NCI-H2029 treated with DMSO at 0.1 percent for 48 hours (cell line): ENCODE measurements at places on chromosomes 7 and 10.

GRCh38 chr7:38195804-38196595 is 18.0 kb downstream of the STARD3NL start:
- DNase-seq, result no peak

DNA sequence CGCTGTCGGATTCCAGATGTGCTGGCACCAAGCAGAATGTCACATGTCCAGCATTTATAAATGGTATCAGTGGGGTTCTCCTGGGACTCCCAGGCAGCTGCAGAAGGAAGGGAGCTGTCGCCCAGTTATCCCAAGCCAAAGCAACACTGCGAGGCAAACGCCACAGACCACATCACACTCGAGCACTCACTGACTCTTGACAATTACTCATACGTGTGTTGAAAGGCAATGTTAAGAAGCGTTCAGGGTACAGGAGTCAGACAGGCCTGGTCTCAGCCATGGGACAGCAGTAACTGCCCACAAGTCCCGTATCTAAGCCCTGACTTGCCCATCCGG is 113.4 kb downstream of the DIP2C start:
- no peak for DNase-seq

DNA sequence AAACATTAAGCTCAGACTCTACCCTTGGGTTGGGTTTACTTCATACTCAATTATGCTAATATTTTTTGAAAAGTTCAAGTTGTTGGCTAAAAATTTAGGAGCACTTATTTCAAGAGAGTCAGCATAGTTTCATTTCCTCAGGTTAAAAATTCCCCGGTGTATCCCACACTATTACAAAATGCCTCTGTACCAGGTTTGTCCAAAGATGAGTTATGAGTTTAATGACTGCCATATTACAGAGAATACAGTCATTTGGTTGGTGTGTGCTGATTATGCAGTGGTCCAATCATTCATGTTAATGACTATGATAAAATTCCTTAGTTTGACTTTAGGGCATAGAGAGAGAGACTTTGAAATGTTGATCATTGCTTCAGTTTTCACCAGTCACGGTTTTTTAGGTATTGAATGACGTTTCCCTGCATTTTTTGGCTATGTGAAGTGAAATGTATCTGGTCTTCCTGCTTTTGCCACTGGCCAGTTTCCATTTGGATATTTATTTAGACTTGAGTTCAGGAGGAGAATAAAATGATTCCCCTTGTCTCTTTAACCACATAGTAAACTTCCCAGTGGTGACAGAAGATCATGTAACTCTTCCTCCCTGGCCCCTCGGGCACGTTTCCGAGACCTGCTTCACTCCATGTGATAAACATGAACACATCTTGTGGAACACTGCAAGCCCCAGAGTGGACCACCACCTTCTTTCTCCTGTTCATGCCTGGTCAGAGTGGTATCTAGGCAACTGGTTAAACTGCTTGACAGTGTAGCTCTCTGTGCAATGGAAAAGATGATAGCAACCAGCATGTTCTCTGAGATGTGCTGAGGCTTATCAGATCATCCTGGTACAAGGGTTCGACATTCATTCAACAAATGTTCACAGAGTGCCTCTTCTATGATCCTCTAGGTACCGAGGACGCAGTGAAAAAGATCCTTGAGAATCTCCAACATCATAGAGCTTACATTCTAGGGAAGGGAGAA is 153.6 kb downstream of the CACNB2 start:
- DNase-seq, result no peak

- no peak for DNase-seq
Observed at GRCh38 chr10:102083541-102083940, 18.4 kb downstream of the HPS6 start.

DNA sequence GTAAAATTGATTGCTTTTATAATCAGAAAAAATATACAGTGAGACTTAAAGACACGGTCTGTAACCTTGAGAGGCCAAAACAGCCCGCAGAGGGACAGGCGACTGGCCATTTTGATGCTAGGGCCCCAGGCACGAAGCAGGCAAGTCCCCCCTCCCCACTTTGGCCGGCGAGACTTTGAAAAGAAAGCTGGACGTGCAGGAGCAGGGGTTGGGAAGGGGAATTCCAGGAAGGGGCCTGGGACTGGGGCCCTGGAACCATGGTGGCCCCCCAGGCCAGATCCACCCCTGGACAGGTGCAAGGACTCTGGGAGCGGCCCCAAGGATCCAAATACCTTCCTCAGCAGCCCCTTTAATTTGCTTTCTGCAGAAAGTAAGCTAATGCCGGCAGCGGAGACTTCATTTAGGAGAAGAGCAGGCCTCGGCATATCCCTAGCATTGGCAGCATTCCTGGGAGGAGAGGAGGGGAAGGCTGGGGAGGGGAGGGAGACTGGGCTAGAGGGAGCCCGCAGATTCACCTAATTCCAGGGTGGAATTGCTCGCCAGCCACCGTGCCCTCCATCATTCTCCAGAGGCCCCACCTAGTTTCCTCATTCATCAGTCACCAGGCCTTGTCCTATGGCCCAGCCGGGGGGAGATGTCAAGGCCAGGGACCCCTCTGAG is 24.9 kb upstream of the TNRC18 start:
- DNase-seq, result no peak

DNA sequence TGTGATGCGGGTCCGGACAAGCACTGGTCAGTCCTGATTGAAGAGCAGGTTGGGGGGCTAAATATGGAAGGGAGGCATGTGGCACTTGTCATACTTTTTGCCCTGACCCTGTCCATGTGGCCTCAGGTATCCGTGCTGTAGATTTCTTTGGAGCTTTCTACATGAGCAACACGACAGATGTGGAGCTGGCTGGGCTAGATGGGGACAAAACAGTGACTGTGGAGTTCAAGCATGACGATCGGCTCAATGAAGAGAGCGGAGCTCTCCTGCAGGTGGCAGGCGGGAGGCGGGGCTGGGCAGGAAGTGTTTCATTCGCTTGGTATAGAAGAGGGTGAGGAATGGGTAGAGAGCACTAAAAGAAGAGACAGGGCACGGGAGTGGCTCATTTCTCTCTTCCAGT is 13.0 kb upstream of the CHCHD1 start:
- DNase-seq, result no peak

- DNase-seq, result no peak
Observed at GRCh38 chr7:142880876-142881505, 4.6 kb downstream of the TRPV6 start.

GRCh38 chr7:68678196-68678595 is 920.1 kb upstream of the AUTS2 start:
- DNase-seq, result no peak

GRCh38 chr10:54808186-54808935 is 7.3 kb upstream of the PCDH15 start:
- DNase-seq, result no peak

- DNase-seq, result no peak
Observed at GRCh38 chr7:20594023-20594422, 21.4 kb upstream of the ABCB5 start.

- no peak for DNase-seq
Observed at GRCh38 chr10:20017961-20018360, 201.7 kb downstream of the PLXDC2 start.

- no peak for DNase-seq
Observed at GRCh38 chr7:81769891-81770727, at the start of gene HGF. TSS of gene HGF (minus strand) at chr7:81770047. CDS start at chr7:81769971, 76 bp downstream.

GRCh38 chr7:27615420-27616185 is 47.1 kb downstream of the HIBADH start:
- DNase-seq, result no peak

- no peak for DNase-seq
Observed at GRCh38 chr7:127905491-127906330, 125.5 kb downstream of the LRRC4 start.

DNA sequence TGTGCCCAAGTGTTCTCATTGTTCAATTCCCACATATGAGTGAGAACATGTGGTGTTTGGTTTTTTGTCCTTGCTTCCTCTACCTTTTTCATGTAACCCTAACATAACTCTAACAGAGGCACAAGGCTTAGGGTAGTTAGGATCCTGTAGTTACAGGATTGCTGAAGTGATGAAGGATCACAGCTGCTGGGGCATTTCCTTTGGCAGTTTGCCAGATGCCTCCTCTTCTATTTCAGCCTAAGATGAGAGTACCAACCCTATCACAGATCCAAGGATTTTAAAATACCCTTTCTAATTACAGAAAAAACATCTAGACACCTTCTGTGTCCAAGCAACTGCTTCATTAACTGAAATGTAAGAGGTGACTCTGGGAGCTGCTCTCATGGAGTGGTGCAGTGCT is 141.7 kb upstream of the COL1A2 start:
- no peak for DNase-seq

- DNase-seq, result no peak
Observed at GRCh38 chr7:106566672-106567071, 94.3 kb downstream of the CCDC71L start.

GRCh38 chr7:140525743-140526142 is 46.4 kb upstream of the MKRN1 start:
- DNase-seq, result peak; percentile 54

DNA sequence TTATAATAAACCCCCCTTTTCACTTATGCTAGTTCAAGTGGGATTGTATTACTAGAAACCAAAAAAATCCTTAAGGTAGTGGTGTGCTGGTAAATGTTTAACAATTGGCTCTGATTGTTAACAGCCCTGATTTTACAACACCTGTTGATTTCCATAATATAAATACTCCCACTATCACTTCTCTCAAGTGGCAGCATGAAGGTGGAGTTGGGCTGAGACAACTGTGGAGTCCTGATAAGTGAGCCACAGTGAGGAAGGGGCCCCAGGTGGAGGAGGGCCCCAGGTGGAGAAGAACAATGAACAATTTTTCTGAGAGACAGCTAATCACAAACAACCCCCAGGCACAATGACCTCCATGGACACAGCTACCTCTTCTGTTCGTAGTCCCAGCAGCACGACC is 26.4 kb downstream of the SSMEM1 start:
- DNase-seq, result no peak

GRCh38 chr7:90244565-90244908 is 437 bp upstream of the CFAP69 start:
- DNase-seq, result no peak

- no peak for DNase-seq
Observed at GRCh38 chr10:30172673-30173072, 113.3 kb upstream of the JCAD start.

DNA sequence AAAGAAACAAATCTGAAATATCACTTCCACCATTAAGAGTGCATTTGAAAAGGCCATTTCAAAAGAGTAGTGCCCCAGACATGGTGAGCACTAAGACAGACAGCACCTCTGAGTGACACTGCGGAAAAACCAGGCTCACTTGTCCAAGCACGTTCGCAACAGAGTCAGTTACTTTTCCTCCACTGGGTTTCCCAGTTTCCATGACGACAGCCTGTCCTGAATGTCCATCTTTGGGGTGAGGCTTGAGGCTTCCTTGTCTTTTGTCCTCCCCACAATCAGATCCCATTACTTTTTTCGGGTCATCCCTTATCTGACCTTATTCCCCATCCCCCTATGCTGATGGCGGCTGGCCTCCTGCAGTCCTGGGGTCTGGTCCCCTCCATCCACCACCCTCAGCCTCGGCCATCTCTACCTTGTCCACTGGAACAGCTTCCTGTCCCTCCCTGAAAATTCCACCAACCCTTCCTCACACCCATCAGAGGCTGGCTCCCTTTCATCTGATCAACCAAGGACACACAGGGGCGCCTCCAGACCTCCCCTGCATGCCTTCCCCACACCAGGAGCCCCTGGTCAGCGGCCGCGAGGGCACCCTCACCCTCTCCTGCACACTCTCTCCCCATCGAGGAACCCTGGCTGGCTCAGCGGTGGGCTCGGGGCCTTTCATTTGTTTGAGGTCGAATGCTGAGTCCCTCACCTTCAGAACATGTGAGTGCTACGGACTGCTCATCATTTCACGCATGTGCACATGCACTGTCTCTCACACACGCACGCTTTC is 363.6 kb downstream of the DNAJB6 start:
- DNase-seq, result no peak

- DNase-seq, result no peak
Observed at GRCh38 chr10:44253769-44254462, 131.0 kb downstream of the CXCL12 start.

- no peak for DNase-seq
Observed at GRCh38 chr7:27897001-27897400, 157.0 kb downstream of the TAX1BP1 start.

DNA sequence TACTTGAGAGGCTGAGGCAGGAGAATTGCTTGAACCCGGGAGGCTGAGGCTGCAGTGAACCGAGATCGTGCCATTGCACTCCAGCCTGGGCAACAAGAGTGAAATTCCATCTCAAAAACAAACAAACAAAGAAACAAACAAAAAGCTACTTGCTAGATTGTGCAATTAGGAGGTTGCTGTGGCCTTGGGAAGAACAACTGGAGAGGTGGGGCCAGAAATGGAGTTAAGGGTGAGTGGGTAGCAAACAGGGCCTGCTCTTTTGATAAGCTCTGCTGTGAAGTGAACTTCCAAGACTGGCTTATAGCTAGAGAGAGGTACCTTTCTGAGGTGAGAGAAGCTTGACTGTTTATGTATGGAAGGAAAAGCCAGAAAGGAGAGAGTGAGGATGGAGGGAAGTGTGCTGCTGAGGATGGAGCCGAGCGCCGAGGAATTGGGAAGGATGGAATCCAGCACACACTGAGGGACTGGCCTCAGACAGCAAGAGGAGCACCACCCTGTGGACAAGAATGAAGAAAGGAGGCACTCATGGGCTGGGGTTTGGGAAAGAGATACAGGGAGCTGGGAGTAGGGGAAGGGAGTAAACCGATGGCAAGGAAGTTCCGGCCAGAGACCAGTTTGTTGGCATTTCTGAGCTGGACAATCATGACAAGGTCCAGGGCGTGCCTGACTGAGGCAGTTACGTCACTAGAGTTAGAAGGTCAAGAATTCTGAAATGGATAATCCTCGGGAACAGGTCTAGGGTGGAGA is 7.0 kb upstream of the RPEL1 start:
- DNase-seq, result no peak

- DNase-seq, result no peak
Observed at GRCh38 chr7:78323118-78323517, 524.5 kb downstream of the PHTF2 start.

GRCh38 chr7:43307522-43307921 is 195.1 kb downstream of the HECW1 start:
- no peak for DNase-seq

DNA sequence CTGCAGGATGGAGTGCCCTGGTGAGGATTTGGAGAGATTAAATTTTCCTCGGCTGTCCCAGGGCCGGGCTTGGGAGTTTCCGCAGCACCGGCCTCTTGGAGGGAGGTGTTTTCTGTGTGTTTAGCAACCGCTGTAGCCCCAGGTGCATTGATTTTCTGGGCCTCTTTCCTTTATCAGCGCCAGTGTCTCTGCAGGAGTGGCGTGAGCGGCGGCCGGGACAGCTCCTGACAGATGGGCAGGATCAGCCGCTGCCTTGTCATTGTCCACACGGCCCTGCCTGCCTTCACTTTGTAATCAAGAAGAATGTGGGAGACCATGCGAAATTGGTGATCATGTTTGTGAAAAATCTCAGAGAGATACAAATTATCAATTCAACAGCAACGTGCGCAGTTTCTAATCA is 32.4 kb downstream of the NKX6-2 start:
- DNase-seq, result no peak
